ENCODE measurements at places on chromosomes 2 and 18.

DNA sequence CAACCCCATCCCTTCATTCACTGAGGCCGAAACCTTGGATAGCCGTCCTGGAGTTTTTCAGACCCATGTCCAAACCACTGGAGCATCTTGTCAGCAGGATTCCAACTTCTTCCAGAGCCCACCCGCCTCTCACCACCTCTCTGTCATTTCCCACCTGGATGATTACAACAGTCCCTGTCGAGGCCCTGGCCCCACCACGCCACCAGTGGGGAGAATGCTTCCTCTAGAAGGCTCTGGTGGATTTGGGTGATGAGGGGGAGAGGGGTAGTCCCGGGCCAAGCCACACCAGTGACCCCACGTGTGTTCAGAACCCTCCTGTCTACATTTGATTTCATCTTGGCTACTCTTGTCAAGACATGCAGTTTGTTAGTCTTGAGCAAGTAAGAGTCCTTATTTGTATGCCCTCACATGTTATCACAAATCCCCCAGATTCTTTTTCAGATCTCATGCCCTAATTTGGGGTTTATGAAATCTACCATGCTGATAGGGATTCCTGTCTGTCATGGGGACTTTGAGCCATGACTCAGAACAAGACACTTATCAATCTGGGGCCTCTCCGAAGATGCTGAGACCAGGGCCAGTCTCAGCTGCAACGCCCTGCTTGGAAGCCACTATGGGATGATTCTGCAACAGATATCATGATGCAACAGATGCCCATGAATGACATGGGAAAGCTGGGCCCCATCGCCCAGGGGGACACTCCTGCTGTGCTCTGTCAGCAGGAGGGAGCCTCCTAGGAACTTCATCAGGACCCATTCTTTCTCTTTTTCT lies 186.1 kb downstream of the ZFP36L2 start:
- no peak for DNase-seq

DNA sequence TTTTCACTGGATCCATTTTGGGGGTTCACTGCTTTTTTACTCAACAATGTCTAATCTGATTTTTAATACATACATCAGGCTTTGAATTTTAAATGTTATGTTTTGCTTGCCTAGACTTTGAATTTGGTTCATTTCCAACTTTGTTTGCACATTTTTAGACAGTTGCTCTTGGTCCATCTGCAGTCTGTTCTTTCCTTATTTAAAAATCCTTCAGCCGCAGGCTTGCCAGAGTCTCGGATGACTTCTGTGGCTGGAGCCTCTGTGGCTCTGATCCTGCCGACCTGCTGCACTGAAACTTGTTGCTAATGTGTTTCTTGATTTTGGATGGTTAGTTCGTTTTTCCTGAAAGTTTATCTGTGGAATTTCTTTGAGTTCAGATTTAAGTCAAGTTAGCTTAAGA lies 172.0 kb upstream of the ALKAL2 start:
- no peak for DNase-seq

DNA sequence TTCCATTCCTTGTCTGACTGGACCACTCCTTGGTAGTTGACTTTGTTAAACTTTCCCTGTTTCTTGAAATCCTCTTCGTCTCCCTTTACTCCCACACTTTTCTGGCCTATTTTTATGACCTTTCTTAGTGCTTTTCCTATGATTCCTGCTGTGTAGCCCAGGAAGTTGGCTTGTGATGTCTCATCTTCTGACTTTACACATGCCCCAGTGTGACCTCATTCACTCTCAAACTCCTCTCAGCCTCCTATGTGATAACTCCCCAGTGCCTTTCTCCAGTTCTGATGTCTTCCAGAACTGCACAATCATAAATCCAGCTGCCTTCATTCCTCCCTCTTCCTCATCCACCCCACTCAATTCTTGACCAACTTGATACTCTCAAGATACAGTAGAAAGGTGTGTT lies 407.6 kb downstream of the TGIF1 start:
- DNase-seq: no peak

- DNase-seq: no peak
Observed at GRCh38 chr2:84556190-84556589, 39.9 kb downstream of the DNAH6 start.

DNA sequence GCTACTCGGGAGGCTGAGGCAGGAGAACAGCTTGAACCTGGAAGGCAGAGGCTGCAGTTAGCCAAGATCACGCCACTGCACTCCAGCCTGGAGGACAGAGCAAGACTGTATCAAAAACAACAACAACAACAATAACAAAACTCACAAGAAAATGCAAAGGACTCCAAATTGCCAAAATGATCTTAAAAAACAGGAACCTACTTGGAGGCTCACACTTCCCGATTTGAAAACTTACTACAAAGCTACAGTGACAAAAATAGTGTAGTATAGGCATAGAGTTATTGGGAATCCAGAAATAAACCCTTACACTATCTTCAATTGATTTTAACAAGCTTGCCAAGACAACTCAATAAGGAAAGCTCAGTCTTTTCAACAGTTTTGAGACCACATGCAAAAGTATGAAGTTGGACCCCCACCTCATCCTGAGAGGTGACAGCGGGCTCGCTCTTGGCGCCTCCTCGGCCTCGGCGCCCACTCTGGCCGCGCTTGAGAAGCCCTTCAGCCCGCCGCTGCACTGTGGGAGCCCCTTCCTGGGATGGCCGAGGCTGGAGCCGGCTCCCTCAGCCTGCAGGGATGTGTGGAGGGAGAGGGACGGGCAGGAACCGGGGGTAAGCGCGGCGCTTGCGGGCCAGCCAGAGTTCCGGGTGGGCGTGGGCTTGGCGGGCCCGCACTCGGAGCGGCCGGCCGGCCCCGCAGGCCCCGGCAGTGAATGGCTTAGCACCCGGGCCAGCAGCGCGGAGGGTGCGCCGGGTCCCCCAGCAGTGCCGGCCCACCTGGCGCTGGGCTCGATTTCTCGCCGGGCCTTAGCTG lies 18.3 kb upstream of the ACVR2A start:
- DNase-seq: no peak

DNA sequence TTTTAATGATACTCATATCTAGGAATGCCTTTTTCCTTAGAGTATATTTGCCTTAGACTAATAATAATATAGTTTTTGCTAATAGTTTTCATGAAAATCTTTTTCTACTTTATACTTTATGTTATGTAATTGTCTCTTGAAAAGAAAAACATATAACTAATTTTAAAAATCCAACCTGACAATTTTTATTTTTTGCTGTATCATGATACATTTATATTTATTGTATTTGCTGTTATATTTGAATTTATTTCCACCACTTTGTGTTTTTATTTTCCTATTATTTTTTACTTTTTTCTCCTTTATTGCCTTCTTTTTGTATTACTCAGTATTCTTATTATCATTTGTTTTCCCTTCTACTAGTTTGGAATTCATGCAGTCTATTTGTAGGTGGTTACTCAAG lies 85.4 kb downstream of the MBD5 start:
- DNase-seq: no peak

DNA sequence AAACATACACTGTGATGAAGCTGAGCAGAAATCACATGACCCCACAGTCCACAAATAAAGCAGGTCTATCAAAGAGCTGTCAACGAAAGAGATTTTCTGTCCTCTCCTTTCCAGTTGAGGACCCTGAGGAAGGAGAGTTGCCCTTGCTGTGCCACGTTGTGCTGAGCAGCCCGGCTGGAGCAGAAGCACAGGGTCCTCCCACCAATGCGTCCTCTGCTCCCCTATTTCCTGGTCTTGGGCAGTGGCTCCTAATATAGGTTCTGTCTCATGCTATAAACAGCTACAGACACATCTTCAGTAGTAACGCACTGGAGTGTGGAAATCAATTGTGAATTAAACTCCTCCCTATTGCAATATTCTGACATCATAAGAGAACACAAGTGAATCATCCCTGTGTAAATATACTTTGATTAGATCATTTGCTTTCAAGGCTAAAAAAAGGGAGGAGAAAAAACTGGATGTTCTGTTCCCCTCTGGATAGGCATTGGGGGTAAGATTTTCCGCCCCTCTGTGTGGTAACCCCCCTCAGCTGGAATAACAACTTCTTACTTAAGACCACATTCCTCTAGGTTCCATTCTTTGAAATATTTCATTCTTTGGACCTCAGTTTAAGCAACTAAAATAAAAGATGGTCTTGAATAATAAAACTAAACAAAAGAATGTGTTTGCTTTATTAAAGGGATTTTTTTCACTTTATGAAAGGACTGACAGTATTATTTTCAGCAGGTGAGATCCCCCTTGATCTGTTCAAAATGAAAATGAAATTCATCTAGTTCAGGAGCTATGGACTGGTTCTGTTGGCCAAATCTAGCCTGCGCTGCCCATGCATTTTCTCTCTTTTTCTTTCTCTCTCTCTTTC lies 8.3 kb upstream of the RHOB start:
- DNase-seq: no peak

GRCh38 chr2:7819850-7820249 lies 862.0 kb upstream of the ID2 start:
- DNase-seq: no peak

DNA sequence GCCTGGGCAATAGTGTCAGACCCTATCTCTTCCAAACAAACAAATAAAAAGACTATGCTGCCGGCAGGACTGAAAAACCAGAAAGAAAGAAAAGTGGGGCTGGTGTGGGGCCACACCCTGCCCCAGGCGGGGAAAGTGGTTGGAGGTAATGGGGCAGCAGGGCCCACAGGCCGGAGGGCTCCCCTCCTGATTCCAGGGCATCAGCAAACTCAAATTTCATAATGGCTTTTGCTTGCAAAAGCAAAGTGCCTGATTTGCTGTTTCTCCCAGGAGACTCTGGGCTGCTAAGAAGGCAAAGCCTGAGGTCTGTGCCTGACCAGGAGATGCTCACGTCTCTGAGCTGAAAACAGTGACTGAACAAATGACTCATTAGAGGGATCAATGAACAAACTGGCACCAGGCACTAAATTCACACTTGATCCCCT lies 121.9 kb downstream of the HDAC4 start:
- peak; percentile 15 for DNase-seq

- DNase-seq: no peak
Observed at GRCh38 chr2:227407591-227408151, 19.9 kb upstream of the SCYGR1 start.

GRCh38 chr2:112803691-112804521 lies 19.6 kb upstream of the IL1A start:
- DNase-seq: no peak

GRCh38 chr2:175227393-175227792 lies 45.9 kb upstream of the ATP5MC3 start:
- no peak for DNase-seq

DNA sequence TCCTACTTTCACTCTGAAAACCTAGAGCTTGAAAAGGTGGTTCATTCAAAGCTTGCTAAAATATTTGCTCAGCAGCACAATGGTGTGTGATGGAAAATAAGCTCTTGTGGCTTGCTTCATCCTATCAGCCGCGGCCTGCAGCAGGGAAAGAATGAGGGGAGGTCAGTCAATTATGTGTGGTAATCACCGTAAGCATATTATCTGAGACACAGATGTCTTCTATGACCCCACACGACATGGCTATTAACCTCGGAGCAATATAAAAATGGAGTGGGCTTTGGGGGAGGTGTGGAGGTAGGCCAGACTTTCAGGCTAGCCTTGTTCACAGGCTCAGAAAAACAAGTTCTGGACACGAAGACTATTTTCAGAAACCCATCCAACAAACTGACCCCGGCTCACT lies 98.4 kb upstream of the SIX3 start:
- no peak for DNase-seq

GRCh38 chr2:102238039-102238756 lies 51.4 kb downstream of the IL1RL2 start:
- no peak for DNase-seq

DNA sequence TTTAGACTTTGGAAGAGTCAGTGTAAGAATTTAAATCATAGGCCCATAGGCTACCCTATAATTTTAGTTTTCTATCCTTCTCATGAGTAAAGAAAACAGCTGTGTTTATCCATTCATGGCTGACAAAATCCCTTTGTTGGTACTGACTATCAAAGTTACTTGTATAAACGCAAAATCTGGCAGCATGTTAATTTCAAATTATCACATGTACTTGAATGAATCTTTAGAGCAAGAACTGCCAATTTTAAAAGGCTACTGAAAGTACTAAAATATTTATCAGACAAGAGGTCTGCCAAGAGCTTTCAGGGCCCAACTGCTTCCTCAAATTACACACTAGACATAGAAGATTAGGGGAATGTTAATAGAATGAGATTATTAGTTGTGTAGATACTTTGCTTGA lies 66.6 kb downstream of the MYL12B start:
- no peak for DNase-seq

DNA sequence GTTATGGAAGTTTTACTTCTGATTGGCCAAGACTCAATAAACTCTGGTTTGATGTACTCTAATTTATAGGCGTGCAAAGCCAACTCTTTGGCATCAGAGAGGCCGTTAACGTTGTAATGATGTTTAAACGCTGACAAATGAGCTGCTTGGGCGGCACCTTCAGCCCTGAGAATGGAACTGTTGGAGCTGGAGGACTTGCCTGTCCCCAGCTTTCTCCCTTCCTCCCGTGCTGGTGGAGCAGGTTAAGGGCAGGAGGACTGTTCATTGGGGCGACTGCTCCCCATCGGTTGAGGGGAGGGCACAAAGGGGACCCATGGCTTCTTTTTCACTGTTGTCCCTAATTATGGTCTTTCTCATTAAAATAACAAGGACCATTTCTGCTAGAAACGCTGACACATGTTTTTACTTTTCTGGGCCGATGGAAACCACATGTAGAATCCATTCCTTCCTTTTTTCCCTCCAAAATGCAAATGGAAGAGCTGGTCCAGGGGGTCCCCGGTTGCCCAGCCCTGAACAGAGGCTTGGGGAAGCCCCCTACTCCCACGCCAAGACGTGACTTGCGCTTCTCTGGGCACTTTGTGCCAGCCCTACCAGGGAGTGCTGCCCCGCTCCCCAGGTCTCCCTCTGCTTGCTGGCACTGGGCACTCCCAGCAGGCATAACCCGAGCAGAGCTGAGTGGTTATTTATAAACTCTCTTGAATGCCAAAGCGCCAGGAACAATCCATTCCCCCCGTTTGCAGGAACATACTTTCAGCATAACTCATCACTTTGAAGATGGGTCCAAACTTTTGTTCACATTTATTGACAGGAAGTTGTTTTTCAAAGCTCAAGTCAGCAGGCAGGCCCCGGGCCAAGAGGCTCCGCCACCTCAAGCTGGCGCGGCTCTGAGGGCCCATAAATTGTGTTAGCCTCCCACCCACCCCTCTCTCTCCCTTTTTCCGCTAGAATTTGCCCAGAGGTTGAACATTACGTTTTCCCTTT lies 170.1 kb downstream of the ASB1 start:
- DNase-seq: no peak

DNA sequence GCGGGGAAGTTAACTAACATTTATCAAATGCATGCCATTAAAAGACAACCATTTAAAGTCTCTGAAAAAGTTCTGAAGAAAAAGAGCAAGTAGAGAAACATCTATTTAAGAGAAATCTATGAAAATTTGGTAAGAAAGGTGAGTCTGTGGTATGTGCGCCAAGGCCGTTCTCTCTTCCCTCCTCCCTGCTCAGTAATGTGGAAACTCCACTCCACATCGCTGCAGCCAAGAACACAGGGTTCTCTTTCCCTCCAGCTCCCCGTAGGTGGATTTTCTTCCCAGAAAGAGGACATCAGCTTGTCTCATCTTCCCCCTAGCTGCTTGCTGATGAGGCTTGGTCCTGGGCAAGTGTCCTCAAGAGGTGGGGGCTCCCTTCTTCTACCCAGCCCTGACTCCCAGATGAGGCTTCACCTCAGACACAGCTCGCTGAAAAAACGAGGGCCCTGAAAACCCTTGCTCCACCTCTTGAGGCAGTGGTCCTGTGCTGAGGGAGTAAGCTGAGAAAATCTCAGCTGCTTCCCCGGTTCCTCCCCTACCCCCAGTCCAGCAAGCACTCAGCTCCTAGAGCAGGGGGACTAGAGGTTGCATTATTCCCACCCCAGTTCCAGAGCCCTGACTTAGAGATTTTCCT lies 45.8 kb upstream of the PTPRM start:
- no peak for DNase-seq
